ENCODE measurements at places on chromosomes 5 and 9. TPM values are rescaled to one million over a fixed set of nuclear protein-coding genes. Genes with fewer than 3 reads are reported as not detected.

DNA sequence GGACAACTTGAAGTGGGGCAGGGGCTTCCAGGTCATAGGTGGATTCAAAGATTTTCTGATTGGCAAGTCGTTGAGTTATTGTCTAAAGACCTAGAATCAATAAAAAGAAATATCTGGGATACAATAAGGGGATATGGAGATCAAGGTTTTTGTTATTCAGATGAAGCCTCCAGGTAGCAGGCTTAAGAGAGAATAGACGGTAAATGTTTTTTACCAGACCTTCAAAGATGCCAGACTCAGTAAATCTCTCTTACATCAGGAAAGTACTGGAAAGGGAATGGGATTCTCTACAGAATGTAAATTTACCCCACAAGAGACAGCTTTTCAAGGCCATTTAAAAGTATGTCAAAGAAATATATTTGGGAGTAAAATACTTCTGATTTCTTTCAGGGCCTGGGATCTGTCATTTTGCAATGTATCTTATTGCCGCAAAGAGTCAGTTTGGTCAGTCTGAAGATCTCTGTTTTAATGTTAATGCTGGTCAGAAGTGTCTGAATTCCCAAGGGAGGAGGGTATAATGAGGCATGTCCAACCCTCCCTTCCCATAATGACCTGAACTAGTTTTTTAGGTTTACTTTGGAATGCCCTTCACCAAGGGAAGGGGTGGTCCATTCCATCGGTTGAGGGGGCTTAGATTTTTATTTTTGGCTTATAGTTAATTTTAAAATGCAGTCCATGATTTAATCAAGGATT, 13.6 kb upstream of the LYSMD3 start:
- H3K4me3 ChIP-seq, result no peak overlapping the region
- no peak overlapping the region for H3K27ac ChIP-seq
- no peaks in the 10 kb centered on the region for H3K36me3 ChIP-seq
- no peaks in the 10 kb centered on the region for H3K27me3 ChIP-seq

AGXT2 gene
- total RNA-seq, result not detected

VLDLR gene
- 183 TPM for total RNA-seq

DNA sequence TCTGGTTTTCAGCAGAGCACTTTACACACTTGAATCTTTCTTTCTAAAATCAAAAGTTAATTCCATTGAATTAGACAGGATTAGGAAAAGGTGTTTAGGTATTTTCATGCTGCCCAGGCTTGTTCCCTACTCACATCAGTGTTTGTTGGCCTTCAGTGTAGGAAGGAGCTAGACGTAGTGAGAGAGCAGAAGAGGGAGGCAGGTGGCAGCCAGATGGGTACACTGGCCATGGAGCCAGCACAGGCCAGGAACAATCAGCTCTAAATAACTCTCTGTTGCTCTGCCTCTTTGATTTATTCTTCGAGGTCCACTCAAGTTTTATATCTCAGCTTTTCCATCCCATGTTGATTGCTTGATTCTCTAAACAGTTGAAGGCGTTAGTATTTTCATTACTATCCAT, 529.6 kb downstream of the PSAT1 start:
- no peak for DNase-seq
- H3K4me3 ChIP-seq, result no peak overlapping the region
- H3K27me3 ChIP-seq, result no peaks in the 10 kb centered on the region

DNA sequence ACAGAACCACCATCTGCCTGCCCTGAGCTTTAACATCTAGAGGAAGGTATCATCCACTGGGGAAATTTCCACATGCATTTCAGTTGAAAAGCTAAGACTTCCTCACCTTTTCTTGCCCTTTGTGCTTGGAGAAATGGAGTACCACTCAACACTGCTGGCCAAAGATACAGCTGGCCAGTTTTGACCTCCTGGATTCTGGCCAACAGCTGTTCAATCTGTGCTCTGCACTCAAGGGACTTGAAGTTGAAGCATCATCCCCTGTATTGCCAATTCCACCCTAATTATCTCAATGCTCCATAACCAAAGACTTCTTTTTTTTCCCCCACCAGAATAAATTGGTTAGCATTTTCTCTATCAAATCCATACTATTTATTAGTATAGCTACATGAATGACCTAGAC, 70.4 kb upstream of the PRDM9 start:
- no peaks in the 10 kb centered on the region for H3K36me3 ChIP-seq
- no peak overlapping the region for H3K4me3 ChIP-seq
- H3K27ac ChIP-seq, result no peak overlapping the region
- no peaks in the 10 kb centered on the region for H3K27me3 ChIP-seq
- no peaks in the 10 kb centered on the region for H3K4me1 ChIP-seq
- no peak for DNase-seq

MAML1 gene
- total RNA-seq, result 41.4 TPM

All from endodermal cell (in vitro differentiated cells).